Activated T-helper 1 cell treated with anti-CD3 and anti-CD28 coated beads, Interleukin-12 subunit alpha, Interleukin-12 subunit beta, Interleukin-2, Interleukin-4 antibody, amounts not matched to agents 30 ng/mL and 10 ng/mL and 1 ng/mL, durations not matched to agents 14 hours and 24 hours and 36 hours (primary cell): ENCODE measurements at places on chromosomes 4 and X. TPM values are rescaled to one million over a fixed set of nuclear protein-coding genes. Genes with fewer than 3 reads are reported as not detected.

DNA sequence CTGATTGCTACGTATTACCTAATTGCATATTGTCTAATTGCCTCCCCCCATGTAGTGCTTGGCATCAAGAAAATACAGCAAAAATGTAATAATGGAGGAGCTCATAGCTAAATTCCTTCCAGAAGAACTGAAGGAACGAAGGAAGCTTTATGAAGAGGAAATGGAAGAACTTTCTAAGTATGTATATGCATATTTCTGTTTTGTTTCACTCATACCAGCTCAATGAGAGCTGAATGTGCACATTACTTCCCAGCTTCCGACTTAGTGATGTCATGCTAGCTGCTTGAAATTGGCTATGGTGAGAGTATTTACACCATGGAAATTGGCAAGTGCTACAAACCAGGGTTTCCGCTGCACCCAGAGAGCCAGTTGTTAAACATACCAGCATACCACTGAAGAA is 34.7 kb downstream of the LONRF3 start:
- no peak for DNase-seq
- no peaks in the 10 kb centered on the region for H3K4me1 ChIP-seq
- H3K36me3 ChIP-seq: no peaks in the 10 kb centered on the region
- no peak overlapping the region for H3K4me3 ChIP-seq
- peaks cover 2% of the 10 kb centered on the region for H3K27me3 ChIP-seq

Gene SLIT2
- total RNA-seq: 0.07 and 0.13 TPM in 2 replicates

- no peaks in the 10 kb centered on the region for H3K4me1 ChIP-seq
- H3K36me3 ChIP-seq: no peaks in the 10 kb centered on the region
- DNase-seq: no peak
Measured at GRCh38 chr4:161238033-161238432, 925.8 kb downstream of the FSTL5 start.

Gene ZNF674
- total RNA-seq: 1.8 and 3.5 TPM in 2 replicates

Gene PRMT9
- total RNA-seq: 6.8 and 7.4 TPM in 2 replicates

DNA sequence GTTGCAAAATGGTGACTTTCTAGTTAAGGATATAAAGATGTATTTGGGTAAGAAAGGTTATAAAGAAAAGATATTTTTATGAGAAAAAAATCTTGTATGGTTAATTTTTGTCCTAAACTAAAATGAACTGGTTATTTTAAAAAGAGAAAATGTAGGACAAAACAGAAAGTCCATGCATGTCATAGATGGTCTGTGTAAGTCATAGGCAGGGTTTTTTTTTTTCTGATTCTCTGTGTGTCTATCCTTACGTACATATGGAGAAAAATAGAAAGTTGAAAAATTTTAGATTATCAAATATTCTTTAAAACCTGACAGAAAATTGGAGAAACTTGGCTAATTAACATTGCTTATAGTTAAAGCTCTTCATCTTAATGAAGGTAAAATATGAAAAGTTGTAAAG is 493.4 kb downstream of the IQCM start:
- H3K36me3 ChIP-seq: no peaks in the 10 kb centered on the region
- H3K4me3 ChIP-seq: no peak overlapping the region
- H3K4me1 ChIP-seq: no peaks in the 10 kb centered on the region

- H3K4me3 ChIP-seq: no peak overlapping the region
- no peaks in the 10 kb centered on the region for H3K36me3 ChIP-seq
- H3K27me3 ChIP-seq: no peaks in the 10 kb centered on the region
- DNase-seq: no peak
- H3K4me1 ChIP-seq: peaks cover 4% of the 10 kb centered on the region
- no peak overlapping the region for H3K27ac ChIP-seq
Measured at GRCh38 chrX:132677233-132677716, 188.4 kb upstream of the MBNL3 start.

- H3K27me3 ChIP-seq: no peaks in the 10 kb centered on the region
- H3K27ac ChIP-seq: no peak overlapping the region
- peaks cover 4% of the 10 kb centered on the region for H3K4me1 ChIP-seq
- DNase-seq: no peak
- peaks cover 5% of the 10 kb centered on the region for H3K36me3 ChIP-seq
- no peak overlapping the region for H3K4me3 ChIP-seq
Measured at GRCh38 chrX:13142891-13143290, 98.5 kb upstream of the FAM9C start.

DNA sequence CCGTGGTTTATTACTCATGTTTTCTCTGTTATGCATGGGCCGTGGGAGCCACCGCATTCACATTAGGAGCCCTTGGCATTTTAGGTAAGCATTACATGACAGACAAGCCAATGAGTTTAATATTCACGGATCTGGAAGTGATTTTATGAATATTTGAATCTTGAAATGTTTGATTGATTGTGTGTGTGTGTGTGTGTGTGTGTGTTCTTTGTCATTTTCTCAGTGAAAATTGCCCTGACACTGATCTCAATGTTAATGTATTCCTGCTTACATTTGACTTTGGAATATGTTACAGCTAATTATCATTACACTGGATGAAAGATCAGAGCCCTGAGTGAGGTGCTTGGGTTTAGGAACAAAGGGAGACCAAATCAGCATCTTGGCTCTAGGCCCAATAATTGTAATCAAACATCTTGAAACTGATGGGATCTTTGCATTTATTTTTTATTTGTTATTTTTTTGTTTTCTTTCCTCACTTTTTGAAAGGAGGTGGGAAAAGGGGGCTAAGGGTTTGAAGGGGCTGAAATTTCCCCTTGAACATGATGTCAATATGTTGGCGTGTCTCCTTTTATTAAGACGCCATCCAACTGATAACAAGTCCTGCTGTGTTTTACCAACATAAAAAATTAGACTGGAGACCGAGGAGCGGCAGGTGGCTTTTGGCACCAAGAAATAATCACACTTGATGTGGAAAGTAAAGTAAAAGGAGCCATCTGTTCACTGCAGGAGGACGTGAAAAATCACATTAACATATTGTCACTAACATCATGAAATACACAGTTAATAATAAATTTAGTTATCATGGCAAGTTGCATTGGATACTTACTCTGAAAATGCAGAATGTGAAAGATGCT is 5.2 kb upstream of the GK2 start:
- no peak for DNase-seq
- H3K36me3 ChIP-seq: no peaks in the 10 kb centered on the region
- no peaks in the 10 kb centered on the region for H3K4me1 ChIP-seq
- H3K4me3 ChIP-seq: no peak overlapping the region

GRCh38 chr4:148445071-148445859 is 3.1 kb upstream of the NR3C2 start:
- H3K27ac ChIP-seq: peak overlapping the region; percentile 40
- H3K4me1 ChIP-seq: peaks cover 23% of the 10 kb centered on the region
- H3K36me3 ChIP-seq: no peaks in the 10 kb centered on the region

DNA sequence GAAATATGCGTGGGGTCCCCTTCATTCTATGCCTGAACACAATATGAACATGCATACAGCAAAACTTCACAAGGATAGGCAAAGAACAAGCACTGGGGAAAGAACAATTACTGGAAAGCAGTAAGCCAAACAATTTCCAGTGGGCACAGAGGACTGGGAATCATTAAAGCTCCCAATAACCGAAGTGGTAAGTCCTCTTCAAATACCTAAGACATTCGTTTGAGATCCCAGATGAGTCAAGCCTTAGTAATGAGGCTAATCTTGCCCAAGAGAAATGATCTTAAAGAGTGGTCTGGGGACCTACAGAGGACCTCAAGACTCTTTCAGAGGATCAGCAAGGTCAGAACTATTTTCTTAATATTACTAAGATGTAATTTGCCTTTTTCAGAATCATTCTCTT is 28.6 kb downstream of the ANAPC10 start:
- H3K27me3 ChIP-seq: no peaks in the 10 kb centered on the region
- peaks cover 13% of the 10 kb centered on the region for H3K4me1 ChIP-seq
- H3K27ac ChIP-seq: no peak overlapping the region
- no peak for DNase-seq
- H3K4me3 ChIP-seq: no peak overlapping the region
- H3K36me3 ChIP-seq: peaks cover 4% of the 10 kb centered on the region

GRCh38 chr4:159069922-159070321 is 33.0 kb upstream of the RAPGEF2 start:
- no peaks in the 10 kb centered on the region for H3K36me3 ChIP-seq
- no peak for DNase-seq
- no peak overlapping the region for H3K27ac ChIP-seq
- peaks cover 17% of the 10 kb centered on the region for H3K4me1 ChIP-seq
- H3K4me3 ChIP-seq: no peak overlapping the region

DNA sequence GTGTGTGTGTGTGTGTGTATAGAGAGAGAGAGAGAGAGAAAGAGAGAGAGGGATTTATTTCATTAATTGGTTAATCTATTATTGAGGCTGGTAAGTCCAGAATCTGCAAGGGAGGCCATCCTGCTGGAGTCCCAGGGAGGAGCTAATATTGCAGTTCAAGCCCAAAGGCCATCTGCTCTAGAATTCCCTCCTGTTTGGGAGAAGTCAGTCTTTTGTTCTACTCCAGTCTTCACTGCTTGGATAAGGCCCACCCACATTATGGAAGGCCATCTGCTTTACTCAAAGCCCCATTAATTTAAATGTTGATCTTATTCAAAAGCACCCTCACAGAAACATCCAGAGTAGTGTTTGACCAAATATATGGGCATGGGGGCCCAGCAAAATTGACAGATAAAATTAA is 317.5 kb upstream of the RASGEF1B start:
- peaks cover 24% of the 10 kb centered on the region for H3K4me1 ChIP-seq
- no peak for DNase-seq
- H3K27me3 ChIP-seq: peaks cover 5% of the 10 kb centered on the region
- no peaks in the 10 kb centered on the region for H3K36me3 ChIP-seq

DNA sequence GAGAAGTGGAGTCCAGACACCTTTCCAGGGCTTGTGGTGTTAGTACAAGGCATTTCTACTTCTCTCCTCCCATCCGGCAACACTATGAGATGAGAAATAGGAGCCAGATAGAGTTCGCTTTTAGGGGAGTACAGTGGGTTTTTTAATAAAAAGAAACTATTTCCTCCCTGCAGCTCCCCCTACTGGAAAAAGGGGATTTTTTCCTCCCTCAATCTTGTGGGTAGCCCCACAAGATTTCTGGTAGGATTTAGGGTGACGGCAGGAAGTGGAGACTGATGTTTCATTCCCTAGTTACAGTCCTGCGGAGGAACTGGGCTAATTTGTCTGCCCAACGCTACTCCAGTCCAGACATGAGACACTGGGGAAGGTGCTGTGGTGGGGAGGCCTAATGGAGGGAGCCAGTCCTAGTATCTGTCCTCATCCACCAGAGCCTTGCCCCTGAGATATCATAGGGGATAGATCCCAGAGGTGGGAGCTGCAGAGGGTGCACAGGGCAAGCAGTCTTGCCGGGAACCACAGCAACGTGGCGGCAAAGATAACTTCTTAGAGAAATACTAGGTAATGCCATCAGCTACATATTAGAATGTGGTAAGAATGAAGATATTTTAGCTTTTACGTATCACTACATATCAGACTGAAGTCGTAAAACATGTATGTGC is 45.5 kb upstream of the PRKG2 start:
- no peaks in the 10 kb centered on the region for H3K27me3 ChIP-seq
- no peak for DNase-seq
- no peaks in the 10 kb centered on the region for H3K36me3 ChIP-seq
- no peaks in the 10 kb centered on the region for H3K4me1 ChIP-seq

DNA sequence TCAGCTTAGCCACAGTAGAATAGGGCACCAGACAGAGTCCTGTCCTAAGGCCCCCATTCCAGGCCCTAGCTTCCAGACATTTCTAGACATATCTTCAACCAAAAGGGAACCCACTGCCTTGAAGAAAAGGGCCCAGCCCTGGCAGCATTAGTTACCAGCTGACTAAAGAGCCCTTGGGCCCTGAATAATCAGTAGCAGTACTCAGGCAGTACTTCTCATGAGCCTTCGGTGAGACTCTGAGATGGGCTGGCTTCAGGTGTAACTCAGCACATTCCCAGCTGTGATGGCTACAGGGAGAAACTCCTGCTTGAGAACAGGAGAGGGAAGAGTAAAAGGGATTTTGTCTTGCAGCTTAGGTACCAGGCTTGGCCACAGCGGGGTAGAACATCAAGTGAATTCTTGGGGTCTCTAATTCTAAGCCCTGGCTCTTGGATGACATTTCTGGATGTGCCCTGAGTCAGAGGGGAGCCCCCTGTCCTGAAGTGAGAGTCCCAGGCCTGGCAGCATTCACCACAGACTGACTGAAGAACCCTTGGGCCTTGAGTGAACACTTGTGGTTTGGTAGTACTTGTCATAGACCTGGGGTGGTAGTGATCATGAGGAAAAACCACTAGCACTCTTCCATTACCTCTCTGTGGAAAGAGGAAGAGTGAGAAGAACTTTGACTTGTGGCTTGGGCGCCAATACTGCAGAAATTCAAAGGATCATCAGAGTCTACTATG is 170.1 kb downstream of the ATP10D start:
- H3K27me3 ChIP-seq: peaks cover 13% of the 10 kb centered on the region
- H3K27ac ChIP-seq: no peak overlapping the region
- DNase-seq: no peak
- H3K4me3 ChIP-seq: no peak overlapping the region
- H3K36me3 ChIP-seq: no peaks in the 10 kb centered on the region

GRCh38 chr4:72564184-72564583 is 4.8 kb downstream of the ADAMTS3 start:
- peaks cover 34% of the 10 kb centered on the region for H3K27me3 ChIP-seq
- peaks cover 13% of the 10 kb centered on the region for H3K4me1 ChIP-seq
- no peak overlapping the region for H3K4me3 ChIP-seq
- H3K27ac ChIP-seq: no peak overlapping the region

- DNase-seq: no peak
- H3K36me3 ChIP-seq: peaks cover 23% of the 10 kb centered on the region
- no peak overlapping the region for H3K4me3 ChIP-seq
- peaks cover 20% of the 10 kb centered on the region for H3K4me1 ChIP-seq
- no peaks in the 10 kb centered on the region for H3K27me3 ChIP-seq
- no peak overlapping the region for H3K27ac ChIP-seq
Measured at GRCh38 chr4:16196482-16197393, 29.5 kb downstream of the TAPT1 start.

Gene STK32B
- not detected in 2 replicates for total RNA-seq

Gene GPR50
- not detected in 2 replicates for total RNA-seq

- peak; percentile 27 for DNase-seq
- H3K4me3 ChIP-seq: peak overlapping the region; percentile 99
- peak overlapping the region; percentile 99 for H3K27ac ChIP-seq
- H3K36me3 ChIP-seq: peaks cover 11% of the 10 kb centered on the region
Measured at GRCh38 chr4:25861951-25862410, 807 bp downstream of the SEL1L3 start.

Gene FRG2
- not detected in 2 replicates for total RNA-seq

GRCh38 chr4:7146059-7146785 is 46.1 kb upstream of the SORCS2 start:
- H3K27me3 ChIP-seq: peaks cover 5% of the 10 kb centered on the region
- no peak overlapping the region for H3K27ac ChIP-seq
- no peaks in the 10 kb centered on the region for H3K4me1 ChIP-seq
- no peaks in the 10 kb centered on the region for H3K36me3 ChIP-seq

- peaks cover 16% of the 10 kb centered on the region for H3K4me1 ChIP-seq
- no peaks in the 10 kb centered on the region for H3K36me3 ChIP-seq
- H3K27me3 ChIP-seq: peaks cover 50% of the 10 kb centered on the region
- no peak overlapping the region for H3K27ac ChIP-seq
Measured at GRCh38 chr4:94759767-94760211, 2.0 kb downstream of the BMPR1B start.
